A549 treated with ZK216348 at 1 μM for 4 hours (cell line): ENCODE measurements at places on chromosomes 7 and 10. TPM values are rescaled to one million over a fixed set of nuclear protein-coding genes. Genes with fewer than 3 reads are reported as not detected.

The SLC29A4 gene
- total RNA-seq = 8.3 to 18.5 TPM (median 14.3 TPM) in 5 replicates

The NOBOX gene
- total RNA-seq = not detected in 5 replicates

The EN2 gene
- total RNA-seq = 0.62 to 1.0 TPM (median 0.96 TPM) in 5 replicates

The GIMAP4 gene
- not detected in 5 replicates for total RNA-seq

The BLVRA gene
- 69.0 to 85.8 TPM (median 72.2 TPM) in 5 replicates for total RNA-seq

The AKR1C8 gene
- total RNA-seq = 0.29 TPM in 1 of 5 replicates, not detected in the others

The MGAM2 gene
- not detected in 5 replicates for total RNA-seq

The CUTC gene
- 32.6 to 38.9 TPM (median 37.0 TPM) in 5 replicates for total RNA-seq
